ENCODE measurements at places on chromosomes 3 and 15. TPM values are rescaled to one million over a fixed set of nuclear protein-coding genes. Genes with fewer than 3 reads are reported as not detected.

The CHRM5 gene
- not detected for total RNA-seq

The FANCD2OS gene
- total RNA-seq = not detected

The CA12 gene
- 11.8 TPM for total RNA-seq

The ARPP19 gene
- 90.3 TPM for total RNA-seq

- DNase-seq = no peak
- H3K27ac ChIP-seq = no peak overlapping the region
- no peak overlapping the region for H3K4me3 ChIP-seq
- H3K36me3 ChIP-seq = no peaks in the 10 kb centered on the region
- H3K27me3 ChIP-seq = no peaks in the 10 kb centered on the region
These were observed 51.4 kb downstream of the RYK start for GRCh38 chr3:134199240-134199639.

GRCh38 chr3:128573707-128574162 lies 76.9 kb downstream of the RPN1 start:
- H3K27ac ChIP-seq = no peak overlapping the region
- DNase-seq = no peak
- no peaks in the 10 kb centered on the region for H3K36me3 ChIP-seq
- H3K4me1 ChIP-seq = no peaks in the 10 kb centered on the region
- H3K4me3 ChIP-seq = no peak overlapping the region
- no peaks in the 10 kb centered on the region for H3K27me3 ChIP-seq

GRCh38 chr3:9167222-9167621 lies 82.2 kb downstream of the SRGAP3 start:
- H3K27me3 ChIP-seq = no peaks in the 10 kb centered on the region
- no peaks in the 10 kb centered on the region for H3K36me3 ChIP-seq
- H3K4me3 ChIP-seq = no peak overlapping the region
- H3K27ac ChIP-seq = no peak overlapping the region

DNA sequence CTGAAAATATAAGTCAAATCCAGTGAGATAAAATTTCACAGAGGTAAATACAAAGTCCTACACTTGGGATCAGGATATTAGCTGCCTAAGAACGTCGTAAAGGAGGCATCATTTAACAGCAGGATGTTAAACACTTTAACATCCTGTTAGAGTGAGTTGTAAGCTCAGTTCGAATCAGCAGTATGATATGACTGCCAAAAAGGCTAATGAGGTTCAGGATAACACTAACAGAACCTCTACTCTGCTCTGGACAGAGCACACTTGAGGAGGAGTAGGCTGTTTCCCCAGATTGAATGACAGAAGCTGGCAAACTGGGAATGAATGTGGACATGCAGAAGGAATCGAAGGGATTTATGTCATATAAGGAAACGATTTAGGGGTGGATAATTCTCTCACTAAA lies 227.1 kb upstream of the CD96 start:
- no peaks in the 10 kb centered on the region for H3K27me3 ChIP-seq
- no peak overlapping the region for H3K4me3 ChIP-seq
- H3K4me1 ChIP-seq = no peaks in the 10 kb centered on the region
- no peak for DNase-seq
- no peaks in the 10 kb centered on the region for H3K36me3 ChIP-seq
- no peak overlapping the region for H3K27ac ChIP-seq

DNA sequence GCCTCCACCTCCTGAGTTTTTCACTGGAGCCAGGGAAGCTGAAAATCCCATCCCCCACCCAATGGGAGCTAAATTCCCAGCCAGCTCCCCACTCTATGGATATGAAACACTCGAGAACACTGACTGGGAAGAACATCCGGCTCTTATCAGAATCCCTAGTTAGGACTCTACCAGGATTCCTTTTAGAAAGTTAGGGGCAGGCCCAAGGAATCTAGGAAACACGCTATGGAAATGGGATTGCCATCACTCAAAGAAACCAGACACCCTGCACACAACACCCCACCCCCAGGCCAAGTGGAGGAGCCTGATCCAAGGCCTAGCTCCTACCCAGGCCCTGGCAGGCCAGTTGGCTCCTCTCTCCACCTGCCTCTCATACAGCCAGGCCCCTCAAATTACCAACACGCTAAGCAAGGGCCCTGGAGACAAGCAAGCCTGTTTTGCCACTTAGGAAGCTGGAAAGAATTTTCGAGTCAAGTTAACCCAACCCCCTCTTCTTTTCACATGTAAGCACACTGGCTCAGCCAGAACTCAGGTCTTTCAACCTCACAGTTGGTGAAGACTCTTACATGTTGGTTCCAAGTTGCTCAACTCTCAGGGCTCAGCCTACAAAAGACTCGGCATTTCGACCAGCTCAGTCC lies 75.5 kb downstream of the RBPMS2 start:
- peak overlapping the region; percentile 13 for H3K4me3 ChIP-seq
- no peak for DNase-seq
- no peaks in the 10 kb centered on the region for H3K36me3 ChIP-seq
- no peaks in the 10 kb centered on the region for H3K27me3 ChIP-seq
- H3K4me1 ChIP-seq = peaks cover 24% of the 10 kb centered on the region
- H3K27ac ChIP-seq = peak overlapping the region; percentile 86

- H3K36me3 ChIP-seq = no peaks in the 10 kb centered on the region
- no peaks in the 10 kb centered on the region for H3K4me1 ChIP-seq
- no peak overlapping the region for H3K27ac ChIP-seq
- no peaks in the 10 kb centered on the region for H3K27me3 ChIP-seq
These were observed 241.6 kb downstream of the SCAPER start for GRCh38 chr15:76663529-76663928.

- no peaks in the 10 kb centered on the region for H3K4me1 ChIP-seq
- H3K27me3 ChIP-seq = no peaks in the 10 kb centered on the region
- H3K27ac ChIP-seq = no peak overlapping the region
These were observed 30.2 kb upstream of the OR5K4 start for GRCh38 chr3:98323425-98323824.

- DNase-seq = no peak
- H3K27me3 ChIP-seq = no peaks in the 10 kb centered on the region
- no peak overlapping the region for H3K27ac ChIP-seq
- H3K36me3 ChIP-seq = no peaks in the 10 kb centered on the region
These were observed 250.5 kb upstream of the RORA start for GRCh38 chr15:61479613-61480012.

DNA sequence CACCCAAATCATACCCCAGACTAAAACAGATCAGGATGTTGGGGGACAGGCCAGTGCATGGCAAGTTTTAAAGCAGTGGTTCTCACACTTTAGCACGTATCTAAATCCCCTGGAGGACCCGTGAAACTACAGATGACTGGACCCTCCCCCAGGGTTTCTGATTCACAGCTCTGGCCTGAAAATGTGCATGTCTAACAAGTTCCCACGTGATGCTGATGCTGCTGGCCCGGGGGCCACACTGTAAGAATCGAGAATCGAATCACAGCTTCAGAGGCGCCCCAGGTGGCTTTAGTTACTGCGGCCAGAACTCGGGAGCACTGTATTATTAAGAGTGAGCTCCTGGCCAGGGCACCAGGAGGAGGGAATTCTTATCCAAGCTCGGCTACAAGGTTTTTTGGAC lies 11.6 kb downstream of the ADAMTS17 start:
- H3K27ac ChIP-seq = no peak overlapping the region
- H3K4me3 ChIP-seq = no peak overlapping the region
- no peak for DNase-seq

GRCh38 chr15:80561500-80561899 lies 133.6 kb upstream of the ABHD17C start:
- no peak overlapping the region for H3K4me3 ChIP-seq
- no peak for DNase-seq
- H3K27ac ChIP-seq = no peak overlapping the region
- H3K27me3 ChIP-seq = no peaks in the 10 kb centered on the region
- no peaks in the 10 kb centered on the region for H3K36me3 ChIP-seq

DNA sequence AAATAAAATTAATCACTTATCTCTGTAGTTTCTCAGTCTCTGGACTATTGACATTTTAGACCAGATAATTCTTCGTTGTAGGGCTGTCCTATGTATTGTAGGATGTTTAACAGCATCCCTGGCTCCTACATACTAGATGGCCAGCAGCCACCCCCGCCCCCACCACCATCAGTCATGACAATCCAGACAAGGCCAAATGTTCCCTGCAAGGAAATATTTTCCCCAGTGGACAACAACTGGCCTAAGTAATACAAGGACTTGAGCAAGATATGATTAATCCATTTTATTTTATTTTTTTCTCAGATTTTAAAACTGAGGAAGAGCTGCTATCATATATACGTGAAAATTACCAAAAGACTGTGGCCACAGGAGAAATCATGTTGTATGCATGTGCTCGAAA lies 23.8 kb downstream of the TICRR start:
- H3K27me3 ChIP-seq = no peaks in the 10 kb centered on the region
- no peak overlapping the region for H3K27ac ChIP-seq
- no peak for DNase-seq
- H3K4me1 ChIP-seq = no peaks in the 10 kb centered on the region
- H3K4me3 ChIP-seq = no peak overlapping the region

- H3K27me3 ChIP-seq = no peaks in the 10 kb centered on the region
- H3K4me1 ChIP-seq = peaks cover 14% of the 10 kb centered on the region
- H3K27ac ChIP-seq = peak overlapping the region; percentile 57
- H3K4me3 ChIP-seq = no peak overlapping the region
- DNase-seq = no peak
- no peaks in the 10 kb centered on the region for H3K36me3 ChIP-seq
These were observed 53.4 kb downstream of the LARS2 start for GRCh38 chr3:45441584-45442310.

DNA sequence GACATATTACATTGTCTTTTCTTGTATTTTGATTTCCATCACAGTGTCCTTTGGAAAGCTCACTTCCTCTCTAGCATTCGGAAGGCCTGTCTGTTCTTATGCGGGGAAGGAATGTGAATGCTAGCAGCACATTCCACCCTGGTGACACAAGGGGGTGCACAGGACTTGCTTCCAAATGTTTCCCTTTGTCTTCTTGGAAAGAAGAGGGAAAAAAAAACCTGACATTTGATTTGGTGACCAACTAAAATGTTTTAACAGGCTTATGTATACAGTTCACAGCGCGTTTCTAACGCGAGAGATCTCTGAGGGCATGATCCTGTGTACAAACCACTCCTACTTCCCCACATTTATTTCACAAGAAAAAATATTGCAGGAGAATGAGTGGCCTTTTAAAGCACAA lies 107.6 kb upstream of the FXR1 start:
- H3K27me3 ChIP-seq = no peaks in the 10 kb centered on the region
- no peak overlapping the region for H3K4me3 ChIP-seq
- H3K36me3 ChIP-seq = no peaks in the 10 kb centered on the region
- no peaks in the 10 kb centered on the region for H3K4me1 ChIP-seq
- no peak overlapping the region for H3K27ac ChIP-seq

DNA sequence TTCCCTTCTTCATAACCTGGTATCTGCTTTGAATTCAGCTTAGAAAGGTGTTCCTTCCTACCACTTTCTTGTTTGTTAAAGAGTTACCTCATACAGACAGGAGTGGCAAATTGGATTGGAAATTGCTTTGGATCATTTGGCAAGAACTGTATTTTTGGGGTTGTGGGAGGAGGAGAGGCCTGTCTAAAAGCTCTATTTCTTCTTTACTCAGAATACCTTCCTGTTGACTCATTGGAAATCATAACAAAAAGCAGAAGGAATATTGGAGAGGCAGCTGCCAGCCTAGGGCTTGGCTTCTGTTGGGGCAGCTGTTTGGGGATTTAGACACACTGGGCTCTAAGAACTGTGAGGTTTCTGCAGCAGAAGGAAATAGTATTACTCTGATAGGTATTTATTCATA lies 14.2 kb downstream of the IQGAP1 start:
- H3K4me3 ChIP-seq = no peak overlapping the region
- no peaks in the 10 kb centered on the region for H3K36me3 ChIP-seq
- H3K27ac ChIP-seq = peak overlapping the region; percentile 85
- H3K4me1 ChIP-seq = peaks cover 26% of the 10 kb centered on the region
- H3K27me3 ChIP-seq = no peaks in the 10 kb centered on the region
- peak; percentile 47 for DNase-seq

GRCh38 chr3:53194210-53195065 lies 33.4 kb downstream of the PRKCD start:
- H3K36me3 ChIP-seq = no peaks in the 10 kb centered on the region
- peak; percentile 33 for DNase-seq
- peaks cover 6% of the 10 kb centered on the region for H3K4me1 ChIP-seq

- no peaks in the 10 kb centered on the region for H3K36me3 ChIP-seq
- no peaks in the 10 kb centered on the region for H3K4me1 ChIP-seq
- H3K4me3 ChIP-seq = no peak overlapping the region
- H3K27me3 ChIP-seq = no peaks in the 10 kb centered on the region
- no peak overlapping the region for H3K27ac ChIP-seq
- DNase-seq = no peak
These were observed 27.4 kb downstream of the TCAIM start for GRCh38 chr3:44365952-44366351.

- H3K4me3 ChIP-seq = no peak overlapping the region
- H3K4me1 ChIP-seq = no peaks in the 10 kb centered on the region
- no peaks in the 10 kb centered on the region for H3K27me3 ChIP-seq
- H3K27ac ChIP-seq = no peak overlapping the region
- no peaks in the 10 kb centered on the region for H3K36me3 ChIP-seq
- DNase-seq = no peak
These were observed 20.2 kb upstream of the OR5H6 start for GRCh38 chr3:98243843-98244242.

DNA sequence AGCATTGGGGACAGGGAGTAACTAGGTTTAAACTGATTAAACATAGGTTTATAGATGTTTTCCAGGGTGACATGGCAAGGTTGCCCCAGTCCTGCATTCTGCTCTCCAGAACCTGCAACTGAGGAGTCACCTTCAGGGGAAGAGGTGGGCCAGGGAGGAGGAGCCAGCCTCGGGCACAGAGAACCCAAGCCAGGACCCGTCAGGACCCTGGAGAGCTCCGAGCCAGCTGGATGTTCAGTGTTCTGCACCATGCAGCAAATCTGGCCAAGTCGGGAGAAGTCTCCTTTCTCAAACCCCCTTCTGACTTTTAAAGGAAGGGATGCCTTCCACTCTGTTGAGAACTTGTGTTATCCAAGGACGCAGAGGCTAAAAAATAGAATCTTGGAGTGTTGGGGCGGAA lies 62.1 kb upstream of the SLC6A11 start:
- DNase-seq = no peak
- H3K27me3 ChIP-seq = no peaks in the 10 kb centered on the region
- no peaks in the 10 kb centered on the region for H3K4me1 ChIP-seq
- no peak overlapping the region for H3K4me3 ChIP-seq
- H3K27ac ChIP-seq = no peak overlapping the region
- no peaks in the 10 kb centered on the region for H3K36me3 ChIP-seq

DNA sequence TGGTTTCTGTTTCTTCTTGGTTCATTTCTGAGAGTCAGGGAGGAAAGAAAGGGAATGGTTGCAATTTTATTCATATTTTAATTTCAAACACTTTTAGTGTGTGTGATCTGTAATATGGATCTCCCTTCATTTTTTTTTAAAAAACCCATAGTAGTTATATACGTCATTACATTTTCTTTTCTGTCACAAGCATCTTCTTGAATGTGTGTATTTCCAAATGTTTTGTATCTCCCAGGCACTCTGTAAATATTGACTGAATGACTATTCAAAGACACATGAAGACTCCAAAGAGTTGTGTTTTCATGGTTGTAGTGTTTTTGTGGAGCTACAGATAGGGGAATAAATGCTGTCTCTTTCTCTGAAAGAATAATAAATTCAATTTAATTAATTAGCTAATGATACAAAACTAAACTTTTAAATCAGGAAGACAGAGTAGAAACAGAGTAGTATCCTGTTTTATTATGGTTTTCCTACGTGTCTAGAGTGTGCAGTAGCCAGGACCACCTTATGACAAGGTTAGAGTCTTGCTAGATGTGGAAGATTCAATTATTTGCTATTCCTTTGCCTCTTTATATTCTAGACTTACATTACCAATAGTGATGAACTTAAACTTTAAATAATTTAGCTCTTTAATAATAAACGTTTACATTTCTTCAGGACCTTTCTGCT lies 35.5 kb downstream of the NECTIN3 start:
- H3K4me3 ChIP-seq = no peak overlapping the region
- no peaks in the 10 kb centered on the region for H3K27me3 ChIP-seq
- no peaks in the 10 kb centered on the region for H3K4me1 ChIP-seq
- H3K27ac ChIP-seq = no peak overlapping the region
- DNase-seq = no peak

All from uterus (tissue), 4 donors.